ENCODE measurements at places on chromosomes 5 and 9.
A peak's percentile ranks its signal among the peaks of the same experiment; 100 is the strongest.

DNA sequence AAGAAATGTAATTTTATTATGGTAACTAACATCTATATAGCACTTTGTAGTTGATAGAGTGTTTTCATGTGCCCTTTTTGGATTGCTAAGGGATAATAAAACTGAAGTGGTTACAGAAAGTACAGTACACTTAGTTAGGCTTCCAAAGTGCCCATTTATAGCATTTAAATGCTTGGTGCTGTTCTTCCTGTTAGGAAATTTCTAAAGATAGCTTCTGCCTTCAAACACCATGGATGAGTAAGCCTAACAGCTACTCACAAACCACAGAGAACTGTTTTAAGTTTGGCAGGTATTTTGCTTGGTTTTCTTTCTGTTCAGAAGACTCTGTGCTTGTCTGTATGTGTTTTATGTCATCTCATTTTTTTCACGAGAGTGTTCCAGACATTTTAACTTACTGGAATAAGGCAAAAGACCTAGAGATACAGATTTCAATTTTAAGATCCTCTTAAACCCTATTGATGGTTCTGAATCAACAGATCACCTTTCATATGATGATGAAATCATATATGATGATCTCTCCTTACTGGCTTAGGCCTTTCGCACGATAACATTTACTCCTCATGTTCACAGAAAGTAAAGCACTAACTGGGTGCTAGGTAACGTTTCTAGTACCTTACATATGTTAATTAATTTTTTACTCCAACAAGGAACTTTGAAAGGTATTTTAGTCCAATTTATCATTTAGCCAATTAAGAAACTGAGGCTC lies 4.4 kb downstream of the RIMOC1 start:
- peak; percentile 1 for DNase-seq

DNA sequence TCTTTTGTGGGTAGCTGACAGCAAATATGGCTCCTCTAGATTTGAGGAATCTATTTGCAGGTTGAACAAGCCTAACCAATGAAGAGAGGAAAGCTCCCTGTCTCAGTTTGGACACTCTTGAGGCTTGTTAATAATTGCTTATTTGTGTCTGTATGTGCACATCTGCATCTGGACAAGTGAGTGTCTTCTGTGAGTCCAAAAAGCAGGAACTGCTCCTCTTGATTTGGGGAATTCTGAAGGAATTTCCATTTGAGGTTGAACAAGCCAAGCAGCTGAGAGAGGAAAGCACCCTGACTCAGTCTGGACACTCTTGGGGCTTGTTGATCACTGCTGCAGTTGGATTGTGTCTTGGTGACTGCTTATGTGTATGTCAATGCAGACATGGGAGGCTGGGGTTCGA lies 211.6 kb downstream of the DTWD2 start:
- no peak for DNase-seq

DNA sequence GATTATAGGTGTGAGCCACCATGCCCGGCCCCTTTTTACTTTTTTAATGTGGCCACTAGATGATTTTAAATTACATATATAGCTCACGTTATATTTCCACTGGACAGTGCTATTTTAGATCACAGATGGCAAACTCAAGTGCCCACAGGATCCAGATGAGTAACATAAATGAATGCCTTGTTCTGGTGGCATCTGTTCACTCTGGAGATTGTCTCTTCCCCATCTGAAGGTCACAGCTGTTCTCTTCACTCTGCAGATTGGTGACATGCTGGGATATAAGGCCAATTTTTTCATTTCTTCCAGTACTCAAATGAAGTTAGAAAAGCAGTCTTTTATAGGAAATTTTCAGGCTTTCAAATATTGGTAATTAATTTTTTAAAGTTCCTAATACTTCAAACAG lies 160.1 kb downstream of the DOCK8 start:
- DNase-seq = no peak

DNA sequence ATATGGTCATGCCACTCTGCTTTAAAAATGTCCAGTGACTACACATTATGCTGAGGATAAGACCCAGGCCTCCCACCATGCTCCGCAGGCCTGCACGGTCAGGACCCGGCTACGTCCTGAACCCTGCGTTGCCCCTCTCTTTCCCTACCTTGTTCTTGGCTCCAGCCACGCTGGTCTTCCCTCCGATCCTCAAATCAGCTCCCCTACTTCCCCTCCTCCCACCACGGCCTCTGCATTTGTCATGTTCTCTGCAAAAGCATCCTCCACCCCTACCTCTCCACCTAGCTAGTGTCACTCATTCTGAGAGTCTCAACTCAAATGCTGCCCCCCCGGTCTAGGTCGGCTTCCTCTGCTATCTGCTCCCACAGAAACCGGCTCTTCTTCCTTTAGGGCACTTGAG lies 11.2 kb downstream of the GPX3 start:
- no peak for DNase-seq

GRCh38 chr5:116645627-116646026 lies 71.0 kb upstream of the SEMA6A start:
- DNase-seq = no peak
